ENCODE measurements at places on chromosomes 2 and 18.

- no peak for DNase-seq
Observed at GRCh38 chr2:8511868-8512612, 169.8 kb upstream of the ID2 start.

- DNase-seq = no peak
Observed at GRCh38 chr18:7021994-7022840, 95.4 kb downstream of the LAMA1 start.

DNA sequence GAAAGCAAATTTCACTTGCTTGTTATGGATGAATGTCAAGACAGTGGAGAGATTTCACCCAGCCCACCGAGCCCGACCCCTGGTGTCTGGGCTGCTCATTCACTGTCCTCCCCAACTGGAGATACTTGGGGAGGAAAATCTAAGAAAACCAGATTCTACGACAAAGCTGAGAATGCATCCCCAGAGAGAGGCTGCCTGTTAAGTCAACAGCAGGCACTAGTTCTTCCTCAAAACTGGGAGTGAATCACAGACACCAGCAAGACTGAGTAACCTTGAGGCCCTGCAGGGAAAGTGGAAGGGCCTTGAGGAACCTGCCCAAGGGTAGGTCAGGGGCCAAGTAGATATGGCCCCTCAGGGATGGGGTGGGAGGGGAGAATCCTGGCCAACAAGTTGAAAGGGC, 34.2 kb upstream of the MLPH start:
- no peak for DNase-seq

DNA sequence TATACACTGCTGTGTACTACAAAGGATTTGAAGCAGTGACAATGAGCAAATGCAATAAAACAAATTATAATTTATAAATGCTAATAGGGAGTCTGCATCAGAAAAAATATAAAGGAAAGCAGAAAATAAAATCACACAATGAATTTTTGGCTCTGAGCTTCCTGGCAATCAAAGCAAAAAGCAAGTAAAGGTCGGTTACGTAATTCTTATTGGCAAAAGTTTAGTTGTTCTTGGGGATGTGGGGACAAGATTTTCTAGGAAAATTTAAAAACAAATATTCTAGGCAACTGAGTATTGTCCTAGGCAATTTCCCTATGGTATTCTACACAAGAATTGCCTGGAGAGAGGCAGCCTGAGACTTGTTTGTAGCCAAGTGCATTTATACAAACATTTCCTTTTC, 1.8 kb downstream of the ORC2 start:
- no peak for DNase-seq

DNA sequence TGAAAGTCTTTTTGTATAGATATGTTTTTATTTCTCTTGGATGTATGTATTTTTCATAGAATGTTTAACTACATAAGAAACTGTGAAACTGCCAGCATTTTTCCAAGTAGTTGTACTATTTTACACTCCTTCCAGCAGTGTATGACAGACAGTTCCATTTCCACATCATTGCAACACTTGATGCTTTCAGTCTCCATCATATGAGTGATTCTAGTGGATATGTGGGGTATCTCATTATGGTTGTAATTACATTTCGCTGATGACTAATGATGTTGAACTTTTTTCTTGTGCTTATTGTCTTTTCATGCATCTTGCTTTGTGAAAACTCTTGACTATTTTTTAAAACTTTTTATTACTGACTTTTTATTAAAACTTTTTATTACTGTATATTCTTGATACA, 101.4 kb downstream of the ARHGAP28 start:
- no peak for DNase-seq

- no peak for DNase-seq
Observed at GRCh38 chr2:61774351-61774750, 79.5 kb downstream of the FAM161A start.

DNA sequence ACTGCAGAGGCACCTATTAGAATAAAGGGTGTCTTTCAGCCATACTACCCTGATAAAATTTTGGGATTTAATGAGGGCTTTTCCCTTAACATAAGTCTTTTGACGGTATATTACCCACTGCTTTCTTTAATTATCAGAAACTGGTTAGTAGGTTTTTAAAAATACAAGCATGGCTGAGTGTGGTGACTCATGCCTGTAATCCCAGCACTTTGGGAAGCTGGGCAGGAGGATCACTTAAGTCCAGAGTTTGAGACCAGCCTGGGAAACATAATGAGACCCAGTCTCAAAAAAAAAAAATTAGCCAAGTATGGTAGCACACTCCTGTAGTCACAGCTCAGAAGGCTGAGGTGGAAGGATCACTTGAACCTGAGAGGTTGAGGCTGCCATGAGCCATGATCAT, 16.1 kb downstream of the CPSF3 start:
- no peak for DNase-seq

DNA sequence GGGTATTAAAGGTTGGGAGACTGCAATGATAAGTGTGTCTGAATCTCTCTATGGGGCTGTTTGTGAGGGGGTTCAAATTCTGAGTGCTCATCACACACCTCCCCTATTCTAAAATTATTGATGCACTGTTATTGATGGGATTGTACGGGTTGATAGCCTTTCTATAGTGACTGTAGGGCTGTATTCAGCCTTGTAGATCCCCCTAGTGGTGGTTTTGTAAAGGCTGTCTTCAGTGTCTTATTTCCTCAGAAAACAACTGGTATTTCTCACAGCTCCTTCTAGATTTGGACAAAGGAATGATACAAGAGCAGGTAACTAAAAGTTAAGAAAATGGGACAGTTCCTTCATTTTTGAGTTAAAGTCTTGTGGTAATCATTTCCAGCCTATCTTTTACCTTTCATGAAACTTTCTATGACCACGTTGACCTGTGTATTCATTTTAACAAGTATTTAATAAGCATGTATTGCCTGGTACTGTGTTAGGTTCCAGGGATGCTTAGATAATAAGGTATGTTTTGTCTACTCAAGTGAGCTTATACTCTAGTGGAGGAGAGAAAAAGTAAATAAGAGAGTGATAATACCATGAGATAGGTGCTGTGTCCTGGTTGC, 21.2 kb downstream of the SMAD4 start:
- no peak for DNase-seq

GRCh38 chr18:78069784-78070664, 820.4 kb downstream of the GALR1 start:
- DNase-seq = no peak

DNA sequence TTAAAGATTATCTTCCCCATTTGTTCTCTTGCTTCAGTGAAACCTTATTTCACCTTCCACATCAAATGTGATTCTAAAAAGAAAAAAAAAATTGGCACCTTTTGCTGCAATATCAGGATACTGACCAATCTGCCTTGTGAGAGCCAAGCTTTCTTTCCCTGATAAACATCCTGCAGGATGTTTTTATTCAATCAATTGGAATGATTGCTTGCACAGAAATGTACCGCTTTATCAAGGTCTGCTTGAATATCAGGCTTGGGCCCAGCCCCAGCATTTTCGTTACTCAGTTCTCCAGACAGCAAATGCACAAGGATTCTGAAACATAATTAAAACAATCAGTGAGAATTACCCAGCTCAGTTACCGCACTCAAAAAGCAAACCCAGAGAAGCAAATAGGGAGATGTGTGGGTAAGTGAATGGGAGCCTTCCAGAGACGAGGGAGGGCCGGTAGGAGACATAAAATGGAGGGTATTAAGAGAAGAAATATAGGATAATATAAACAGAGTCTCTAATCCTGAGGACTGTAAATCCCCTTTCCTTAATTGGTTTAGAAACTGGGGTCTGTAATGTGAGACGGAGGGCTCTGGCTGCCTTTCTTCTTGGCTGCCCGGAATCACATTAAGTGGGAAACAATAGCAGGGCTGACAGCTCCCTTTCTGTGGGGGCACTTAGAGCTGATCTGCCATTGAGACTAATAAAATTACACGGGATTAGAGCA, 291.8 kb downstream of the ICOS start:
- no peak for DNase-seq

- DNase-seq = no peak
Observed at GRCh38 chr2:10576456-10576855, 113.3 kb downstream of the NOL10 start.

DNA sequence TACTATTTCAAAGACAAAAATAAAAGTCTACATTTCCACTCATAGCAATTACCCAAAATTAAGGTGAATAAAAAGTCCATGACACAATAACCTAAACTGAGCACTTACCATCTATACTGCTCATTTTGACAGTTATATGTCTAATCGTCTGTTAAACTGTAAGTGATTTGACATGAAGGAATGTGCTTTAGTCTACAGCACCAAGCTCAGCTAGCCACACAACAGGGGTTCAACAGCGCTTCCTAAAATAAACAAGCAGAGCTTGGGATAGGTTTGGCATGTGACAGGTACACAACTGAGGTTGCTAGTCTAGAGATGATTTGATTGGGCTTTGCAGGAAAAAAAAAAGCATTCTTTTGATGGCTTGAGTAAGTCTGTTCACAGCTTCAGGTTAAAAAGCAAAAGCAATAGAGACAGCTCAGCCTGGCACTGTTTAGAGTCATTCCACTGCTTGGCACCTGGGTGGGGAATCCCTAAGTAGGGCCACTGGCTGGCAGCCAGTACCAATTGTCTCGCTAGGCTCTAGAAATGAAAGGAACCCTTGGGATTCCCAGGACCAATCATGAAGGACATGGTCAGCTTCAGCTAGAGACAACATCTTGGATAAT, 78.6 kb downstream of the BARD1 start:
- DNase-seq = no peak

DNA sequence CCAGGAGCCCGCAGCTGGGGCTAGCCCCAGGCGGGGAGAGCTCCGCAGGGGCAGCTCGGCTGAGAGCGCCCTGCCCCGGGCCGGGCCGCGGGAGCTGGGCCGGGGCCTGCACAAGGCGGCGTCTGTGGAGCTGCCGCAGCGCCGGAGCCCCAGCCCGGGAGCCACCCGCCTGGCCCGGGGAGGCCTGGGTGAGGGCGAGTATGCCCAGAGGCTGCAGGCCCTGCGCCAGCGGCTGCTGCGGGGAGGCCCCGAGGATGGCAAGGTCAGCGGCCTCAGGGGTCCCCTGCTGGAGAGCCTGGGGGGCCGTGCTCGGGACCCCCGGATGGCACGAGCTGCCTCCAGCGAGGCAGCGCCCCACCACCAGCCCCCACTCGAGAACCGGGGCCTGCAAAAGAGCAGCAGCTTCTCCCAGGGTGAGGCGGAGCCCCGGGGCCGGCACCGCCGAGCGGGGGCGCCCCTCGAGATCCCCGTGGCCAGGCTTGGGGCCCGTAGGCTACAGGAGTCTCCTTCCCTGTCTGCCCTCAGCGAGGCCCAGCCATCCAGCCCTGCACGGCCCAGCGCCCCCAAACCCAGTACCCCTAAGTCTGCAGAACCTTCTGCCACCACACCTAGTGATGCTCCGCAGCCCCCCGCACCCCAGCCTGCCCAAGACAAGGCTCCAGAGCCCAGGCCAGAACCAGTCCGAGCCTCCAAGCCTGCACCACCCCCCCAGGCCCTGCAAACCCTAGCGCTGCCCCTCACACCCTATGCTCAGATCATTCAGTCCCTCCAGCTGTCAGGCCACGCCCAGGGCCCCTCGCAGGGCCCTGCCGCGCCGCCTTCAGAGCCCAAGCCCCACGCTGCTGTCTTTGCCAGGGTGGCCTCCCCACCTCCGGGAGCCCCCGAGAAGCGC, 15.0 kb upstream of the GMPPA start:
- DNase-seq = no peak

GRCh38 chr18:75358928-75359327, 68.6 kb downstream of the SMIM21 start:
- no peak for DNase-seq

DNA sequence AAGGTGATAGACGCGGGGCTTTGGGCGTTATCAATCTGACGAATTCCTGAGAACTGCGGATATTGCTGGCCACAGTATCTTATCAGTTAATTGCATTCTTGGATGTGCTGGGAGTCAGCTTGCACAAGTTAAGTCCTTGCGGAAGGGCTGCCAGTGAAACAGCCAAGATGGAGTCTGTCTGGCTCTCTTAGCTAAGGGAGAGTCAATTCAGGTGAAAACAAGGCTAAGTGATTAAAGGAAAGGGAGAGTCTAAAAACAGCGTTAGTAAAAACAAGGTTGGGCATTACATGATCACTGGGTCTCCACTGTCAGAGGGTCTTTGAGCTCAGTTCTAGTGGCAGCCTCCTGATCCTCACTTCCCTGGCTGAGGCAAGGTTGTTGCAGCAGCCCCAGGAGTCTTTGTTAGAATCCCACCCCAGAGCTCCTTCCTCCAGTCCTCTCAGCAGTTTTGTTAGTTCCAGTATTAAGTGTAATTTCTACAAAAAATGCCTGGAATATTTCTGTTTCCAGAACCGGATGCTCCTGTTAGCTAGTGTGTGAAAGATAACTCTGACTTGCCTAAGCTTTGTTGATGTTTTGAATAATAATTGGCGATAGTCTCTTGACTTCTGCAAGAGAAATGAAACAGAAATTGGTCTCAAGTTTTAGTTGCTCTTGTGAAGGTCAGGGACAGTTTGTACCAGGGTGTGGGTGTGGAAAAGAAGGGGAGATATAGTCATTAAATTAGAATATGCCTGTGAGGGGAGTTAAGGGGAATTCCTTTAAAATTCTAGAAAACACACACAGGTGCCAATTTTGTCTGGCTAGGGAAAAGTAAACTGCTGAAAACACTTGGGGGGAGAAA, 10.6 kb downstream of the CFLAR start:
- no peak for DNase-seq

- no peak for DNase-seq
Observed at GRCh38 chr2:193690572-193690971, 1495.8 kb upstream of the TMEFF2 start.

DNA sequence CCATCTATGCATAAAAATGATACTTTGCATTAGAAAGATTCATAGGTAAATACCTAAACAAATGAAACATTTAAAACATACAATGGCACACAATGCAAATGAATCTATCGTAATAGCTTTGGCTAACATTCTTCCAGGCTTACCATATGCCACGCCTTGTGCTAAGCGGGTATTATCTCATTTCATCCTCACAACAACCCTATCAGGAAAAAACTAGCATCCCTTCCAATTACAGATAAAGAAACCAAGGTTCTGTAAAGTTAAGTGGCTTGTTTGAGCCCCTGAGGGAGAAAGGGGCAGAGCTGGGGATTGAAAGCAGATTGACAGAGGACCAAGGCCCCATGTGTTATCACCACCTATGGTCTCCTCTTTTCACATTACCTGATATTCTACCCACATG, 145.4 kb upstream of the ETAA1 start:
- DNase-seq = no peak

DNA sequence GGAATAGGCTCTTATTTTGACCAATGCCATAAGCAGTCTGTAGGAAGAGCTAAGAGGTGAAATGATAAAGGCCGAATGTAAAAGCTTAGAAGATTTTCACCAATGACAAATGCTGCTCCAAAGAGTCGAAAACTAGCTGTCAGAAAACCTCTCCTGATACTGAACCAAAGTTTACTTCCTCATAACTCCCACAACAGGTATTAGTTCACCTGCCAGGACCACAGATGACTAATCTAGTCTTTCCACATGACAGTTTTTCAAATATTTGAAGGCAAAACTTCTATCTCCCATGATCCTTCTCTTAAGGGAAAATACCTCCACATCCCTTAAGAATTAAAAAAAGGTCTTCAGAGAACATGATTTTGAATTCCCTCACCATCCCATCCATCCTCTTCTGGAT, 473.2 kb upstream of the SPHKAP start:
- DNase-seq = no peak

- DNase-seq = no peak
Observed at GRCh38 chr2:143300536-143300935, 171.3 kb downstream of the ARHGAP15 start.
